ENCODE measurements at places on chromosomes 2 and 18.

DNA sequence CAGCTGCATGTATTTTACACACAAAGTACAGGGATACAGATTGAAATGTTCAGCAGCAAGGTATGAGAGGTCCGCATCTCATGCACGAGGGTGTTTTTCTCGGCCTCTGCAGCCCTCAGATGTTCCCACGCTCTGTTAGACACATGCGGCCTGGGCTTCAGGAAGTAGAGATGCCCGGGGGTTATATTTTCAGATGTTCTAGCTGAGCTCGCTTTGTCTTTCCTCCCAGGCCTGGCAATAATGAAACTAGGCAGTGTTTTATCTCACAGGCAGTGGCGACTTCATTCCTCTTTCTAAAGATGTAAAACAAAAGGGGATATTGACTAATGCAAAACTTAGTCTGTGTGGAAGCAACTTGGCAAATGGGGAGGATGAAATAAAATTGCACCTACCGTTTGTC, 190.7 kb downstream of the GBX2 start:
- no peak for DNase-seq

GRCh38 chr2:206323486-206323885, 49.0 kb downstream of the ZDBF2 start:
- no peak for DNase-seq

GRCh38 chr2:3639015-3639630, 18.9 kb upstream of the ALLC start:
- no peak for DNase-seq

- DNase-seq, result no peak
These were observed 131.9 kb upstream of the ALKAL2 start for GRCh38 chr2:419687-420317.

GRCh38 chr2:218233543-218233942, 16.6 kb downstream of the ARPC2 start:
- no peak for DNase-seq

GRCh38 chr2:180572346-180572745, 408.1 kb upstream of the UBE2E3 start:
- DNase-seq, result no peak

DNA sequence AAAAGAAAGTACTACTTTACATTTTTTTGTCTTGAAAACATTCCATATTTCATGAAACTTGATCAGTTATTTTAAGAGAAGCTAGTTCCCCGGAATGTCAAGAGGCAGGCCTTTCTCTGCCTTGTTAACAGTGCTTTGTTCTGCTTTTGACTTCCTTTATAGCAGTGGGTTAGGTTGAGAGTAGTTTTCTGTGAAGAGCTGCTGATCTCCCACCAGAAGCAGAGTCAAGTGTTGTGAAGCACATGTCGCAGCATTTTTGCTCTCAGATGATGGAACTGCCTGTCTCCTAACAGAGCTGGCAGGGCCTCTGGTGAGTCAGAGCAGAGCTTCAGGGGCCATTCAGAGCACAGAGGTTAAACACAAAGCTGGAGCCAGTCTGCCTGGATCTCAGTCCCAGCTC, 871.8 kb downstream of the SLC4A3 start:
- peak; percentile 70 for DNase-seq

DNA sequence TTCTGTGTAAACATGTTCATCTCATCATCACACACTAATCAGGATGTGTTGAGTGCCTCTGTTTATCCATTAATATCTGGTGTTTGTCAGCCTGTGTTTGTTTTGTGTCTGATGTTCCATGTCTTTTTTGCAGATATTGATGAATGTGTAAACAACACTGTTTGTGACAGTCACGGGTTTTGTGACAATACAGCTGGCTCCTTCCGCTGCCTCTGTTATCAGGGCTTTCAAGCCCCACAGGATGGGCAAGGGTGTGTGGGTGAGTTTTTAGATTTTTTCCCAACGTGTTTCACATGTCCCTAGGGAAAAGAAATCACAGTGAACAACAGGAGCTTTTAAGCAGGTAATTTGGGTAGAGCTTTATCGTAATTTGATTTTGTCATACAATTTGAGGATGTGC, 133.7 kb upstream of the RASGRP3 start:
- DNase-seq, result no peak

- DNase-seq, result peak; percentile 6
These were observed 261.7 kb upstream of the SLC39A10 start for GRCh38 chr2:195395362-195395761.

DNA sequence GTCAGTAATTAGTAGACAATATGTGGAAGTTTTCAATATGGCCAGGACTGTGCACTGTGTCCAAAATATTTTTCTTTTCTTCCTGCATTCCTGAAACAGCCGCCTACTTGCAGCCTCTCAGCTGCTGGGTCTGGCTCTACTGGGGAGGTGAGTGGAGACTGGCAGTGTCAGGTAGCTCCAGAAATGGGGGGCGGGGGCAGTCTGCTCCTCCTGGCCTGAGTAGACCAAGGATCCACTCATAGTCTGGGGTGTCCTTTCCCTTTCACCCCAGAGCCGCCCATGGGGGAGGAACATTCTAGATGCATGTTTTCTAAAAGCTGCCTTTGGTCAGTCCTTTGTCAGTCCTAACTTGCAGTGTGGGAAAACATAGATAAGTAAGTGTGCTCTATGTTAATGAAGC, 23.7 kb downstream of the TRAF3IP1 start:
- DNase-seq, result no peak

DNA sequence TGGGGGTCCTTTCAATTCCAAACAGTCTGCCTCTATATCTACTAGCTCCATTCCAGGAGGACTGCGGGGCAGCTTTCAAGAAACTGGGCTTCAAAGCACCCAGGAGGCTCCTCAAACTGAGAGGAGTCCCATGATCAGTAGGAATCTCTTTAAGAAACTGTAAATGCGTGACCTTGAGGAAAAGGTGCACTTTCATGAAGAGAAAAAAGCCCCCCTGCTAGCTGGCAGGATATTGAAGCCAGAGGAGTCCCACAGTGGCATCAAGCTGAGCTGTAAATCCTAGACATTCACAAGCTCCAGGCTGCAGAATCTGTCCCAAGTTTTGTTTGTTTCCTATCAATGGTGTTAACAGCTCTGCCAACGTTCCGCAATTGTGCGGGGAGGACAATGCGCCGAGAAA, 790.1 kb downstream of the SLC4A3 start:
- no peak for DNase-seq

DNA sequence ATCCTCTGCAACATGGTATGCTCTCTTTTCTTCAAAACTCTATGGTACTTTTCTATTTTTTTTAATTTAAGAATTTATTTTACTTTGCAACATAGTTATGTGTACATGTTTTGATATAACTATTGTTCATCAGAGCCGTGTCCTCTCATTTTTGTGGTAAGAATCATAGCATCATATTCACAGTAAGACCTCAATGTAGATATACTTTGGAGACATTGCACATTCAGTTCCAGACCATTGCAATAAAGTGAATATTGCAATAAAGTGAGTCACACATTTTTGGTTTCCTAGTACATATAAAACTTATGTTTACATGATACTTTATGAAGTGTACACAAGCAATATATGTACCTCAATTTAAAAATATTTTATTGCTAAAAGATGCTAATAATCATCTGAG, 22.7 kb upstream of the LINC00305 start:
- no peak for DNase-seq

GRCh38 chr18:78994977-78995582, 15.5 kb downstream of the SALL3 start:
- DNase-seq, result no peak

DNA sequence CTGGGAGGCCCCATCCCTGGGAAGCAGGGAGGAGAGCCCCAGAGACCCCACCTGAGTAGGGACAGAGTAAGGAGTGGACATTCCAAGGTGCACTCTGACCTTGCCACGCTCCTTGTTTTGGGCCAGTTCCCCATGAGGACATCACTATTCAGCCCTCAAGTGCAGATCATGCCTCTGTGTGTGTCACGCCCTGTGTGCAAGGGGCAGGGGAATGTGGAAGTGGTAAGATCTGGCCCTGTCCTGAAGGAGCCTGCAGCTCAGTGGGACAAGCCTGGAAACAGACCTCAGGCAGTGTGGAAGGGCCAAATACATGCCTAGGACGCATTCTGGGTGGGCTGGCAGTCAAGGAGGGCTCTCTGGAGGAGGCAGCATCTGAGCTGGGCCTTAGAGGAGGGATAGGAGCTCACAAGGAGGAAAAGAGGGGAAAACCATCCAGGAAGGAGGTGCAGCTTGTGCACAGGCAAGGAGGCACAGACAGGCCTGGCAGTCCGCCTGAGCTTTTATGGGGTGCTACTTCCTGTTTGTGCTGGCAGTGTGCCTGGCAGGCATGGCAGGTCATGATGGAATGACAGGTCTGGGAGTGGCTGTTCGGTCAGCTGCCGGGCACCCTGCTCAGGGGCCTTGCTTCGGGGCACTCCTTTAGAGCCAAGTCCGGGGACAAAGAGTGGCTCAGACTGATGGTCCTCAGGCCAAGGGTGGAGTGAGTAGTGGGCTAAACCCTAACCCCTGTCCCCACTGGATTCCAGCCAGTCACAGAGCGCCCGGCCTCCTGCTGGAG, 3.3 kb downstream of the KLHL30 start:
- peak; percentile 92 for DNase-seq

DNA sequence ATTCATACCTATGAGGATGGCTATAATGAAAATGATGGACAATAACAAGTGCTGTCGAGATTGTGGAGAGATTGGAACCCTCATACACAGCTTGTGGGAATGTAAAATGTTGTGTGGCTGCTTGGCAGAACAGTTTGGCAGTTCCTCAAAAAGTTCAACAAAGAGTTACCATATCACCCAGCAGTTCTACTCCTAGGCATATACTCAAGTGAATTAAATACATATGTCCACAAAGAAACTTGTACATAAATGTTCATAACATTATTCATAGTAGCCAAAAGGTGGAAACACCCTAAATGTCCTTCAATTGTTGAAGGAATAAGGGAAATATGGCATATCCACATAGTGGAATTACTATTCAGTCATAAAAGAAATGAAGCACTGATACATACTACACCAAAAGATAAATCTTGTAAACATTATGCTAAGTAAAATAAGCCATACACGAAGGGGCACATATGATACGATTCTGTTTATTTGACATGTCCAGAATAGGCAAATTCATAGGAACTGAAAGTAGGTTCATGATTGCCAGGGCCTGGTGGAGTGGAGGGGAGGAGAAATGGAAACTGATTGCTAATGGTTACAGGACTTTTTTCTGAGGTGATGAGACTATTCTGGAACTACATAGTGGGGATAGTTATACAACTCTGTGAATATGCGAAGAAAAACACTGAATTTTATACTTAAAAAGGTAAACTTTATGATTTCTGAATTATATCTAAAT, 92.1 kb downstream of the ADAM23 start:
- DNase-seq, result no peak

DNA sequence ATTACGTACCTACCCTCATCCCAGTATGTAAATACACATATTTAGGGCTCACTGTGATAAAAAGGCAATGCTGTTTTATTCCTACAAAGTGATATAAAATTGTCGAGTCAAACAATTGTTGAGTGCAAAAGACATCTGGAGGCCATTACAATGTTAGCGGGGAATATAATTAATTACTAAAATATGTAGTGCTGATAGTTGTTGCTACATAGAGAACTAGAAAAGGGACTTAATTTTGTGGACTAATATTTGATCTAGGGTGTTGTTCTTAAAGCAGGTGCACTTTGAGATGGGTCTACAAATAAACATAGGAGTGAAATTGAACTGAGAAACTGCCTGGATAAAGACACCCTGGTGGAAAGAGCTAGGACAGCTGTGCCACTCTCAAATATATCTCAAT, 300.1 kb downstream of the NOL4 start:
- no peak for DNase-seq

DNA sequence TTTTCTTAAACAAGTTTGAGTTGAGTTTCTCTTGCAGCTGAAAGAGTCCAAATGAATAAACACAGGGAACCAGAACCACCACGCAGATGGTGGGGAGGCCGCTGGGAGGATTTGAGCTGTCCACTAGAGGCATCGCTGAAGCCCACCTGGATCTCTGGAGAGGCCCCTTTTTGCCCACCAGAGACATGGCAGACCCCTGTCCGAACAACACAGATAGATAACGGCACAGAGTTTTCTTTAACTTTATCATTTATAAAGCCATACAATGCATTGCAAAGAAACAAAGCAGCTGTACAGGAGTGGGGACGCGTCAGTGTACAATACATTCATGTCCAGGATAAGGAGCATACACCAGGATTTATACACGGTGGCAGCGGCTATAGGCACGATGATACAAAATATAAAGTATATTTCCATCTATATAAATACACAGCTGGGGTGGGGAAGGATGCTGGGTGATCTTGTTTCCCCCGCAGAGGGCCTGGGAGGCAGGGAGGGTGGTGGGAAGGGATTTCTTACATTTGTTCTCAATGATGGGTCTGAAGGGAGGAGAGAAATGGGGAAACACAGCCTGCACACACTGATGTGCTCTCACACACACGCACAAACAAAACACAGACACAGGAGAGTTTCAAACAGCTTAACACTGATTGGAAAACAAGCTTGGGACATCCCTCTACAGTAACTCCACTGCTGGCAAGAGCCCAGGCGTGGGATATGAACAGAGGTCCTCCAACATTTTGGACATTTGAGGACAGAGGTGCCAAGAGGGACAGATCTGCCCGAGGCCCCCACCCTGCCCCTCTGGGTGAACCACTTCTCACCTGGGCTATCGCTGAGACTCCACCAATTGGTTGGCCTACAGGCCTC, 203.0 kb downstream of the TNS1 start:
- DNase-seq, result no peak

- no peak for DNase-seq
These were observed 4.2 kb downstream of the NABP1 start for GRCh38 chr2:191682126-191682525.

GRCh38 chr2:189467160-189467559, 25.9 kb downstream of the WDR75 start:
- no peak for DNase-seq

DNA sequence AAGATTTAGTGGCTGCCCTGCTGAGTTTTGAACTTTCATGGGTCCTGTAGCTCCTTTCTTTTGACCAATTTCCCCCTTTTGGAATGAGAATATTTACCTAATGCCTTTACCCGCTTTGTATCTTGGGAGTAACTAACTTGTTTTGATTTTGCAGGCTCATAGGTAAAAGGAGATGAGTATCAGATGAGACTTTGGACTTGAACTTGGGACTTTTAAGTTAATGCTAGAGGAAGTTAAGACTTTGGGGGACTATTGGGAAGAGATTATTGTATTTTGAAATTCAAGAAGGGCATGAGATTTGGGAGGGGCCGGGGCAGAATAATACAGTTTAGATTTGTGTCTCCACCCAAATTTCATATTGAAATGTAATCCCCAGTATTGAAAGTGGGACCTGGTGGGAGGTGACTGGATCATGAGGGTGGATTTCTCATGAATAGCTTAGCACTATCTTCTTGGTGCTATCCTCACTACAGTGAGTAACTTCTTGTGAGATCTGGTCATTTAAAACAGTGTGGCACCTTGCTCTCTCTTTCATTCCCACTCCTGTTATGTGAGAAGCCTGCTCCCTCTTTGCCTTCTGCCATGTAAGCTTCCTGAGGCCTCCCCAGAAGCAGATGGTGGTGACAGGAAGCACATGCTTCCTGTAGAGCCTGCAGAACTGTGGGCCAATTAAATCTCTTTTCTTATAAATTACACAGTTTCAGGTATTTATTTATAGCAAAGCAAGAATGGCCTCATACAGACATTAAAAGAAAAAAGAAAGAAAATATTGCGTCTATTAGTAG, 6.1 kb downstream of the ADI1 start:
- DNase-seq, result no peak
